Activated T-cell treated with anti-CD3 and anti-CD28 coated beads for 1 hour (primary cell): ENCODE measurements at places on chromosomes 11 and 22.
A peak's percentile ranks its signal among the peaks of the same experiment; 100 is the strongest.

DNA sequence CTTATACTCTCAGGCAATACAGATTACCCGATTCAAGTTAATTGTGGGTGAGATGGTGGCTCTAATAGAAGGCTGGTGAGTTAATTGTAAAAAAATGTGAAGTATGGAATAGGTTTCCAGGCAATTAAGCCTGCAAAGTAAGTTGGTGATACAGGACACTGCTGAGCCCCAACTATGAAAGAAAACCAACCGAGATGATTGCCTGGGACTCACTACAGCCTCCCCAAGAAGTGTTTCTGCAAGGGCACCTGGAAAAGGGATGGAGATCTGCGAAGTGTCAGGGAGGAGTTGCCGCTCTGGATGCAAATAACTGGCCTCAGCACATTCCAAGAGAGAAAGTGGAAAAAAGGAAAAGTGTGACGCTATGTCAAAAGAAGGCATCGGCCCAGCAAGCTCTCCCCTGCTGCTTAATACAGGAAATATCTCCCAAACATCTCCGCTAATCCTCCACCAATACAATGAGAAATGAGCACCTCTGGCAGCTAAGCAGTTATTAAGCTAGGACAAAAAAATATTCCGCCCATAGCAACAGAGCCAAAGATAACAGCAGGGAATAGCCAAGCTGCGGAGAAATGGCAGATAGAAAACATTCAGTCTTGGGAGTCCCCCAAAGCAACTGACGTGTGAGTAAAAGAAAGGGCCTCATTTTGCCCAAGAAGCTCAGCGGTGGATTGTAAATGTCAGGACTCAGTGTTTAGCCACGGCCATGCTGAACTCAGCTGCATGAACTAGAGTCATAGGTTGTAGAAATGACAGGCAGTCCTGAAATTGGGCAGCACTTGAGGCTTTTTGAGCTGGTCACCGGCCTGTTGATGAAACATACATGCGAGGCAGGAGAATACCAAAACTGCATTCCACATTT lies 133.7 kb downstream of the SNX19 start:
- no peak for DNase-seq

GRCh38 chr22:35537232-35537631 lies 3.4 kb upstream of the RASD2 start:
- DNase-seq = no peak

DNA sequence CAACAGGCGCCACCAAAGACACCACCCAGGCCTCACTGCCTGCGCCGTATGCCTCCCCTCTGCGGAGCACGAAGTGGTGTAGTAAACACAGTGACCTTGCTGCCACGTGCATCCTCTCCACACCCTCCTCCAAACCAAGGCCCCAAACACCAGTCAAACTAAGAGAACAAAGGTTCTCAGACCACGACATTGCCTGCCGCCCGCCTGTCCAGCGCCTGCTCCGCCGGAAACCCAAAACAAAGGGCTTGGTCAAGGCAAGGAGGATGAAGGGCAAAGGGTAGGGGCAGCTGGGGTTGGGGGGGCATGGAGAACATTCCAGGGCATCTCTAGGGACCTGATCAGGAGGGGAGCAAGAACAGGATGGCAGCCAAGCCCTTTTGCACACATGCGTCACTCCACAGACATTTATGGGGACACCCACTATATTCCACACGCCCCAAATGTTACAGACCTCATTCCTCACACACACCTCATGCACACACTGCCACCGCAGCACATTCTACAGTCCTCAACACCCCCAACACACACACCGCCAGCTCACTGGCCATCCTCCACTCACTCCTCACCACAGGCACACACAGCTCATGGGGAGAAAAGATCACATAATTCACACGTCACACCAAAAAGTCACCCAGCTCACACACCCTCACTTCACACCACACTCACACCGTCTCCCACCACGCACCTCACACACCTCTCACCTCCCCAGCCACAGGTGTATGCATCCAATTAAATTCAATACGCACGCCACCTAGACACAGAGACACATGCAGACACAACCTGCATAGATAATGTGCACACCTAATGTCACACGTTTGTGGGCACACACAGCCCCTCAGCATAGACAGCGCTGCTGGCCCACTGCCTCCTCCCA lies 34.5 kb downstream of the PDE2A start:
- DNase-seq = no peak

- DNase-seq = no peak
These were observed 43.9 kb downstream of the MIAT start for GRCh38 chr22:26701323-26701722.

GRCh38 chr11:88861618-88862017 lies 204.2 kb downstream of the GRM5 start:
- DNase-seq = no peak

GRCh38 chr22:24137595-24137994 lies 43.7 kb upstream of the SUSD2 start:
- no peak for DNase-seq

GRCh38 chr11:127493330-127494022 lies 492.9 kb upstream of the KIRREL3 start:
- no peak for DNase-seq

- no peak for DNase-seq
These were observed 741 bp downstream of the CARS1 start for GRCh38 chr11:3056296-3057068.

GRCh38 chr11:60699936-60700335 lies 524 bp downstream of the MS4A8 start:
- DNase-seq = no peak

- no peak for DNase-seq
These were observed 70.2 kb downstream of the OR4C45 start for GRCh38 chr11:50102916-50103315.

DNA sequence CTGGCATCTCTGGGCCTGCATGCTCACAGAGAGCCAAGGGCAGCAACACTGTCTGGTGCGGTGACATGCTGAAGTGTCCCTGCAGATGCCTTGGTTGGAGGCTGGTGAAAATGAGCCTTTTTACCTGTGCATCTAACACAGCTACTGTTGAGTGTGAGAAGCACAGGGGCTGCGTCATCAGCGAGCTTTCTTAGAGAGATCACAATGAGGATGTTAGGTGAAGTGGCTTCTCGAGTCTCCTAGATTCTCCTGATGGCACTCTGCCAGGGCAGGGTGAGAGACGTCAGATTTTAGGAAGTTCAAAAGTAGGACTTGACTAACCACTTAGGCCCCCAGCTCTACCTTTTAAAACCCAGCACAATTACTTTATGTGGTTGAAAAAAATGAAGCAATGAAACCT lies 3.6 kb upstream of the SLC15A3 start:
- DNase-seq = no peak

DNA sequence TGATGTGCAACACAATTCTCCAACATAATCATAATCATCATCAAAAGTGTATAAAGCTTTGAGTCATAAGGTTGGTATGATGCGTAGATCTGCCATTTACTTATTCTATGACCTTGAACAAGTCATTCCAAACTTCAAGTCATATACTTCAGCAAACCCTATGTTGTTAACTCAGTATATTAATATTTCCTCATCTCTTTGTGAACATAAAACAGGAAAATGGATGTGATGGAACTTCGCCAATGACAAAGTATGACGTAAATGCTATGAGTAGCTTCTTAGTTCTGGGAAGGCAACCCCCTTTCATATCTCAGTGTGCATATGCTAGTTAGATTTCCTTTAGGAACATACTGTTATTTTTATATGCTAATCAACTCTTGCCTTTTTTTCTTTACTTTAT lies 102.7 kb upstream of the ANO3 start:
- no peak for DNase-seq

GRCh38 chr11:44189986-44190882 lies 94.8 kb downstream of the EXT2 start:
- no peak for DNase-seq

- peak; percentile 46 for DNase-seq
These were observed at the start of gene ANO9 for GRCh38 chr11:441418-442274. ANO9 (minus strand) TSS chr11:442011; CDS start chr11:441926, 85 bp downstream.

DNA sequence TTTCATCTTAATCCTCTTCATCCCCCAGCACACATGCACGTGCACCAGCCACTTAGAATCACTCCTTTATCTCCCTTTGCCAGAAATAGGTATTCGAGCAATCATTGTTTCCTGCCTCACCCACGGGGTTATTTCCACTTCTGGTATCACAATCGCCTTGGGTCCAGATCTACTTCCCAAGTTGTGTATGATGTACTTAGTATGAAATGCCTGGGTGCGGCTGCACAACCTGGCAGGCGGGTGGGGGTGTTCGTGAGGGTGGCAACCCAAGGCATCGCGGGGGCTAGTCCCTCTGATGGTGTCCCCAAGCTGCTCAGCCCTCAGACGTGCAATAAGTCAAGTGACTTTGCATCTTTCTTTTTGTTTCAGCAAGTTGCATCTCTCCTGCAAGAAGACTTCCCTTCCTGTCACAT lies 475.6 kb downstream of the MIAT start:
- no peak for DNase-seq
